ELF-1 (cell line): ENCODE measurements at places on chromosomes 1 and 21.
A peak's percentile ranks its signal among the peaks of the same experiment; 100 is the strongest.

- peak; percentile 53 for DNase-seq
Observed at GRCh38 chr1:155081472-155082300, 3.0 kb downstream of the EFNA3 start.

GRCh38 chr1:173476197-173476664, 904 bp upstream of the PRDX6 start:
- peak; percentile 23 for DNase-seq

DNA sequence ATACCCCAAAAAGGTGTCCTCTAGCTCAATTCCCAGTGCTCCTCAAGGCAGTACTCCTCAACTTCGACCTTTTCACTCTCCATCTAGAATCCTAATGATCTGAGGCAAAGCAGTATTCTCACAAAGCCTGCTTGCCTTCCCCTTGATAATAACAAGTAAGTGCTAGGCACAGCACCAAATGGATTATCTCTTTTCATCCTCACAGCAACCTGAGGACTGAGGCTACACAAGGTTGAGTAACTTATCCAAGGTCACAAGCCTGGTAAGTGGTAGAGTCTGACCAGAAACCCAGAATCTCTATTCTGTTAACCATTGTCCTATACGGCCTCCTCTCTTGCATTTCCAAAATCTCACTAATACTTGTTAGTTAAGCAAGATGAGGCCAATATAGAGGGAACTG, 5.1 kb downstream of the SYDE2 start:
- no peak for DNase-seq

DNA sequence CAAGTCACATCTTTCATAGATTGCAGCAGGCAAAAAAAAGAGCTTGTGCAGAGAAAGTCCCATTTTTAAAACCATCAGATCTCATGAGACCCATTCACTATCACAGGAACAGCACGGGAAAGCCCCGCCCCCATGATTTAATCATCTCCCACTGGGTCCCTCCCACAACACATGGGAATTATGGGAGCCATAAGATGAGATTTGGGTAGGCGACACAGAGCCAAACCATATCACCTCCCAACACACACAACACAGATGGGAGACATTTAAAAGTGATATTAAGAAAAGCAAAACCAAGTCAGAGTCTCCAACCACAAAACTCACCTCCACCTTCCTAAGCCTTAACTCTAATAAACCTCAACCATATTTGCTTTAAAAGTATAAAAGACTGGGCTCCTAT, 61.5 kb upstream of the TIAM1 start:
- no peak for DNase-seq

DNA sequence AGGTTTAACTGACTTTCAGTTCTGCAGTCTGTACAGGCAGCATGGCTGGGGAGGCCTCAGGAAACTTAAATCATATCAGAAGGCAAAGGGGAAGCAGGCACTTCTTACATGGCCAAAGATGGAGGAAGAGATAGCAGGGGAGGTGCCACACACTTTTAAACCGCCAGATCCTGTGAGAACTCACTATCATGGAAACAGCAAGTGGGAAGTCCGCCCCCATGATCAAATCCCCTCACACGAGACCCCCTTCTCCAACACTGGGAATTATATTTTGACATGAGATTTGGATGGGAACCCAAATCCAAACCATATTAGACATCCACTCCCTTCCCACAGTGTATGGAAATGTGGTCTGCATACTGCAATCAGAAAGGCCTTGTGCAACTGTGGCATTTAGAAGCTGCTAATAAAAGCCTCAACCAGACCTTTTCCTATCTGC, 148.2 kb downstream of the FCRL5 start:
- no peak for DNase-seq
